Stimulated activated CD8-positive, alpha-beta memory T cell treated with anti-CD3 and anti-CD28 coated beads, Interleukin-4, amount 100 ng/mL, for 48 hours (primary cell): ENCODE measurements at places on chromosomes 13 and 19.

DNA sequence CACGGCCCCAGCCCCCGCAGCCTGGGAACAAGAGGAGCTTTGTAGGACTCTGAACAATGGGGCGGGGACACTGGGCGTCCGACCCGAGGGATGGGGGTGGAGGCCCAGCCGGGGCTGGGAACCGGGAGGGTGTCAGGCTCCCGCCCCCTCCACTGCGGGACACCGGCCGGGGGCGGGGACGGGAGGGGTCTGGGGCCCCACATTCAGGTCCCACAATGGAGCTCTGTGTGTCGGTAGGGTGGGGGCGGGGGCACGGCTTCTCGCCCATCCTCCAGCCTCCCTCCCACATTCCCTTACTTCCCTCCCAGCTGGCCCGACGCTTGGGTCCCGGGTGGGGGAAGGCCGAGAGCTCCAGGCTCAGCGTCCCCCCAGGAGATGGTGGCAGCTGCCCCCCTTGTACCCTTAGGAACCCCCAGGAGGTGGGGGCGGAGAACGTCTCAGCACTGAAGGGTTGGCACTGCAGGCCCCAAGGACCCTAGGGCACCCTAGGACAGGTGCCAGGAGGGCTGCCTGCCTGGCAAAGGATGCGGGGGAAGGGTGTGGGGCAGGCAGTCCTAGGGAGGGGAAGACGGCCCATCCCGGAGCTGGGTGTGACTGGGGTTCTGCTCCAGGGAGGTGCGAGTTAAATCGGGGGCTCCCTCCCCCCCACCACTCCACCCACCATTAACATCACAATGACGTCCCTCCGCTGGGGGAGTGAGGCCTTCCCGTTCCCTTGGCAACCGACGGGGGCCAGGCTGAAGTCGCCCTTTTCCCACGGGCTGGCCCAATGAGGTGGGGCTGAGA is 5.3 kb downstream of the TTYH1 start:
- DNase-seq: no peak

GRCh38 chr13:20415694-20416107 is 110.0 kb downstream of the CRYL1 start:
- no peak for DNase-seq

- DNase-seq: no peak
These were observed 420.4 kb upstream of the GPC6 start for GRCh38 chr13:92806215-92806614.

GRCh38 chr19:42024622-42025111 is 30.6 kb upstream of the ATP1A3 start:
- DNase-seq: no peak

DNA sequence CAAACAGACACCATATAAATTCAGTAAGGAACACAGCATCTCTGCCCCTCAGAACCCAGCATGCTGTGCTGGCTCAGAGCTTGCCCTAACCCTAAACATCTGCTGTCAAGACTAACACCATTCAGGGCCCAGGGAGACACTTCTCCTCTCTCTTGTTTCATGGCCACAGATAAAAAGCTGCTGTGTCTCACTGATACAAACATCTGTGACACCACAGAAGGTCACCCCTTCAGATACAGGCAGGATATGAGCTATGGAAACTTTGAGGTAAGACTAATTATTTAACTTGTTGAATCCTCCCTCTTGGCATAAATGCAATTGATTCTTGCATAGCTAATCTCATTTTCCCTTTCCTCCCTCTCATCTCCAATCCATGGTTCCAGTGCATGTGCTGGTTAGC is 61.6 kb upstream of the GPR12 start:
- no peak for DNase-seq

GRCh38 chr13:93473441-93474270 is 247.0 kb downstream of the GPC6 start:
- DNase-seq: no peak

DNA sequence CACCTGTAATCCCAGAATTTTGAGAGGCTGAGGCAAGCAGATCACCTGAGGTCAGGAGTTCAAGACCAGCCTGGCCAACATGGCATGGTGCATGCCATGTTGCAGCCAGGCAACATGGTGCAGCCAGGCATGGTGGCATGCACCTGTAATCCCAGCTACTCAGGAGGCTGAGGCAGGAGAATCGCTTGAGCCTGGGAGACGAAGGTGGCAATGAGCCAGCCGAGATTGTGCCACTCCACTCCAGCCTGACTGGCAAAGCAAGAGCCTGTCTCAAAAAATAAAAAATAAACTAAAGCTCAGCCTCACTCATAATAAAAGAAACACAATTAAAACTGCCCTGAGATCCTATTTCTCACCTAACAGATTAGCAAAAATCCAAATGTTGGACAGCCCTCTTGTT is 49.7 kb upstream of the MAP3K10 start:
- DNase-seq: no peak

DNA sequence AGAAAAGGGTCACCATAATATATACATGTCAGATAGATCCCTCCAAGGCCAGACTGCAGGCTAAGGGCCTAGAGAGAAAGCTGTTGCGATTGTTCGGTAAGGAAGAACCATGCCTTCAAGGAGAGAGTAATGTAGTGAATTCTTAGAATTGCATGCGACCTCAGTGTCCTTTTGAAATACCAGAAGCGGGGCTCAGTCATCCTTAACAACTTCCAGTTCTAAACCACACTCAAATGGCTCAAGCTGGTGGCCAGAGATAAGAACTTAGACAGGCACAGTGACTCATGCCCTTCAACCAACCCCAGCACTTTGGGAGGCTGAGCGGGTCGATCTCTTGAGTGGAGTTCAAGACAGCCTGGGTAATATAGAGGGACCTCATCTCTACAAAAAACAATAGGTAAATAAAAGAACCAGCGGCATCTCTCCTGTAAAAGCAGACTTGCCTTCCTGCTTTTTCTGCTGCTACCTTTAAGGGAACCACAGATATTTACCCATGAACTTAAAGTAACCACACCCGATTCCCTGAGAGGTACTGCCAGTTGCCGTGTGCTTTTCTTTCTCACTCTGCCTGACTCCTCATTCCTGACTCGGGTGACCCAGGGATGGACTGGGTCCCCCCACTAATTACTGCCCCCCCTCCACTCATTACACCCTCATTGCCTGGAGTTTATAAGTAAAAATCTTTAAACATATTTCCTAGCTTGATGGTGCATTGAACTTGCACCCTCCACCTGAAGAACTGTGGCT is 15.4 kb upstream of the SIGLEC6 start:
- DNase-seq: peak; percentile 59

GRCh38 chr13:45292176-45292575 is 48.8 kb downstream of the TPT1 start:
- DNase-seq: no peak

- no peak for DNase-seq
These were observed 28.7 kb downstream of the COLGALT1 start for GRCh38 chr19:17584132-17584531.

DNA sequence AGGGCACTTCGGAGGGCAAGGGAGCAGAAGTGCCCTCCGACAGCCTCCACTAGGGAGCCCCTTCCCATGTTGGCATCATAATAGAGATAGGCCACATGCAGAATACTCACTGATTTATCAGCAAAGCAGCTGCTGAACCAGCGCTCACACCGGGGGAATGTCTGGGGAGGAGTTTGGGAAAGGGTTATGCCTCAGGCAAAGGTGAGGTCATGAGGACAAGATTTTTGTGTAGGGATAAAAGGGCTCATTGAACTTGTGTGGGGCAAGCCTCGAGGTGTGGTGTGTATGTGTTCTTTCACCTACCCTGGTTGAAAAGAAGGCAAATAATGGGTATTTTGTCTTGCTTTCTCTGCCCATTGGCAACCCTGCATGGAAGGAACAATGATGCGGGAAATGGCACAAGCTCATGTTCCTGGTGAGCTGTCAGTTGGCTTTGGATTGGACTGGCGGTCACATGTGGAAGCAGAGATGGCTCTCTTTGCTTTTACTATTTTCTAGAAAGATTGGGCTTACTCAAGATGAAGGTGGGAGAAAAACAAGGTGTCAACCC is 39.1 kb upstream of the SLC7A9 start:
- no peak for DNase-seq

DNA sequence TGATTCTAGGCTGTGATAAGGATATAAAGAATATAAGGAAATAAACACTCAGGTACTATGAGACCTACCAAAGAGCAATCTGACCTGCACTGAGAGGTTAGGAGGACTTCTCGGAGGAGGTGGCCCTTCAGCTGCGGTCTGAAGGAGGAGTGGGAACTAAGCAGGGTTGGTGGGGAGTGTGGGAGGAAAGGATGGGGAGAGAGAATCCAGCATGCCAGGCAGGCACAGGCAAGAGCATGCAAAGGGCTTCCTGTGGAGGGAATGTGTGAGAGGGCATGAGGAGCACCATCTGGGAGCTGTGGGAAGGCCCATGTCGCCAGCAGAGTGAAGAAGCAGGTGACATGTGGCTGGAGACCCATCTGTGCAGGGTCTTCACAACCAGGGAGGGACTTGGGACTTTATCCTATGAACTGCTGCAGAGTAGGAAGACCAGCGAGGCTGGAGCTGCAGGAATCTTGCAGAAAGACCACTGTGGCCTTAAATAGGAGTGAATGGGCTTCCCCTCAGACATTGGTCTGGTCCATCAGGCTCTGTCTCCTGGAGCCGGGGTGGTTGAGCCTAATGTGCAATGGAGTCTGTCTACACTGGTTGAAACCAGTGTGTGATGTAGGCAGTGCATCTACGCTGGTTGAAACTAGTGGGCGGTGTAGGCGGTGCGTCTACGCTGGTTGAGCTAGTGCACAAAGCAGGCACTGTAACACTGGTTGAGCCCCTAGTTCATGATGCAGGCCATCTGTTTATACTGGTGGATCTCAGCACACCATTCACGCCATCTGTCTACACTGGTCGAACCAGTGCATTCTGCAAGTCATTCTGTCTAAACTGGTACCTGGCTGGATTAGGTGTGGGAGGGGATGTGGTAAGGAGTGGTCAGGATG is 6.4 kb downstream of the CHST8 start:
- DNase-seq: no peak

GRCh38 chr13:110894086-110894485 is 20.8 kb downstream of the ANKRD10 start:
- no peak for DNase-seq

- no peak for DNase-seq
These were observed 25.0 kb upstream of the VWA8 start for GRCh38 chr13:41985788-41986508.

GRCh38 chr19:46428239-46429135 is at the start of gene PNMA8C:
TSS of gene PNMA8C (minus strand) at chr19:46428936. CDS start at chr19:46428359, 577 bp downstream.
- peak; percentile 74 for DNase-seq

GRCh38 chr13:21684576-21684975 is 13.7 kb downstream of the FGF9 start:
- DNase-seq: no peak

DNA sequence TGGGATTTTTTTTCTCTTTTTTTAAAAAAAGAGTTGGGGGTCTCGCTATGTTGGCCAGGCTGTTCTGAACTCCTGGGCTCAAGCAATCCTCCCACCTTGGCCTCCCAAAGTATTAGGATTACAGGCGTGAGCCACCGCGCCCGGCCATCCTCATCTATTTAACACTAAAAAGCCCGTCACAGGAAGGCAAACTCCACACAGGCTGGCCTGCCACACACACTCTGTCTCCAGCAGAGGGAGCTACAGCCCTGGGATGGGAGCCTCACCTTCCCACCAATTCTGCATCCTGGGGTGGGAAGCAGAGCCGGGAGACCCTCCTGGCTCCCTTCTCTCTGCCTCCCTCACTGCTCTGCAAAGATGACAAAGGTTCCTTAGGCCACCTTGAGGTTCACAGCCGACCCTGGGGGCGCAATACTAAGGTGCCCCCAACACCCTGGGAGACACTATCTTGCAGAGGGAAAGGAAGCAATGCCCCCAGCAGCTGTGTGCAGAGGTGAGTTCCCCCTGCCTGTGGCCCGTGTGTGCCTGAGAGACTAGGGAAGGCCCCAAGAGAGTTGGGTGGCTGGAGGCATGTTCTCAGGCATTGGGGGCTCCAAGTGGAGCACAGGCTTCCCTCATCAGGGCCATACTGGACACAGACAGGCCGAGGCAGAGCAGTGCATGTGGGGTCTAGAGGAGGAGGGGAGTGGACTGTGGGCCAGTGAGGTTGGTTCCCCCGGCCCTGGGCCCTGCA is 27.4 kb upstream of the TIMM44 start:
- peak; percentile 45 for DNase-seq

DNA sequence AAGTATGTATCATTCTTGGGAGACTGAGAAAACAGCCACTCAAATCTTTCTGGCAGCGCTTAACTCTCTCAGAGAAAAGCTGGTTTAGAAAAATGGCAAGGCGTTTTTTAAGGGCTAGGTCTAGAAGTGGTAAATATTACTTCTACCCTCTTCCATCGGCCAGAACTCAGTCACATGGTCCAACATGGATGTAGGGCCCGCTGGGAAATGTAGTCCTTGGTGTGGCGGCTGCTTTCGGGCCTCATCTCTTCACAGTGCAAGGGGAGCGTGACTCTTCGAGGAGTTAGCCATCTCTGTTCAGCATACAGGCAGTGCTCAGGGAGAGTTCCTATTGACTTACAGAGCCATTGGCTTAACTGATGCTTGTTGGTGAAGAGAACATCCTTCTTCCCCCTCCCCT is 6.3 kb downstream of the VSTM2B start:
- DNase-seq: peak; percentile 18

GRCh38 chr19:55451163-55451964 is 8.3 kb upstream of the SHISA7 start:
- DNase-seq: no peak

- DNase-seq: peak; percentile 79
These were observed 776 bp upstream of the NCLN start for GRCh38 chr19:3184847-3185460.

- no peak for DNase-seq
These were observed 24.1 kb upstream of the PSG7 start for GRCh38 chr19:42961119-42961518.

DNA sequence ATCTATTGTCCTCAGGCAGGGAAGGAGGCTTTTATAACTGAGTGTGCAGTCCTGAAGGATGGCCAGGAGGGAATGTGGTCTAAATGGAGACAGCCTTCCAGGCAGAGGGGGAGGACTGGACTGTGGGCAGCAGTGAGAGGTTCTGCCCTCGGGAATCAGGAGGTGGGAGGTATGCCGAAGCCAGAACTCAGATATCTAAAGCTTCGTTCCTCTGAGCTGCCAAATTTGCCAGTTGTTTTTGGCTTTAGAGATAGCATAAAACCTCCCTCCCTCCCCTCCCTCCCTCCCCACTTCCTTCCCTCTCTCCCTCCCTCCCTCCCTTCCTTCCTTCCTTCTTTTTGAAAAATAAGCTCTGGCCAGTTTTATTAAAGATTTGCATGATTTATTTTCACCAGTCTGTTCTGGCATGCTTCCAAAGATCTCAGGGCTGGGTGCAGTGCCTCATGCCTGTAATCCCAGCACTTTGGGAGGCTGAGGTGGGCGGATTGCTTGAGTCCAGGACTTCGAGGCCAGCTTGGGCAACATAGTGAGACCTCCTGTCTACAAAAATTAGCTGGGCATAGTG is 2.4 kb downstream of the MEDAG start:
- DNase-seq: no peak

GRCh38 chr19:41977916-41978315 is 16.1 kb downstream of the ATP1A3 start:
- no peak for DNase-seq

GRCh38 chr19:9735986-9736385 is 32.6 kb downstream of the ZNF846 start:
- no peak for DNase-seq
